ENCODE measurements at places on chromosomes 1 and 21.
A peak's percentile ranks its signal among the peaks of the same experiment; 100 is the strongest.

DNA sequence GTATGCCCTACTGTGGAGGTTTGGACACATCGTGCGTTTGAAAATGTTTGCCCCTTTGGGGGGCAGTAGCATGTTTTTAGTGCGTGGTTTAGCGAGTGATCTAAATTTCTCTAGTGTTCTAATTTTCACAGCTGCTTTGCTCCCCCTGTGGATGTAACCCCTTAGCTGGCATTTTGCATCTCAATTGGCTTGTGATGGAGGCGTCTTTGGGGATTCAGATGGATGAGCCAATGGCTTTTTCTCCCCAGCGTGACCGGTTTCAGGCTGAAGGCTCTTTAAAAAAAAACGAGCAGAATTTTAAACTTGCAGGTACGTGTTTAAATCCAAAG, 836 bp downstream of the CDC7 start:
- no peak for DNase-seq

- DNase-seq = no peak
Observed at GRCh38 chr21:33169359-33169758, 60.4 kb upstream of the IFNAR2 start.

GRCh38 chr1:210822932-210823331, 311.0 kb downstream of the KCNH1 start:
- DNase-seq = no peak

- DNase-seq = no peak
Observed at GRCh38 chr1:187646536-187647107, 817.9 kb downstream of the PLA2G4A start.

DNA sequence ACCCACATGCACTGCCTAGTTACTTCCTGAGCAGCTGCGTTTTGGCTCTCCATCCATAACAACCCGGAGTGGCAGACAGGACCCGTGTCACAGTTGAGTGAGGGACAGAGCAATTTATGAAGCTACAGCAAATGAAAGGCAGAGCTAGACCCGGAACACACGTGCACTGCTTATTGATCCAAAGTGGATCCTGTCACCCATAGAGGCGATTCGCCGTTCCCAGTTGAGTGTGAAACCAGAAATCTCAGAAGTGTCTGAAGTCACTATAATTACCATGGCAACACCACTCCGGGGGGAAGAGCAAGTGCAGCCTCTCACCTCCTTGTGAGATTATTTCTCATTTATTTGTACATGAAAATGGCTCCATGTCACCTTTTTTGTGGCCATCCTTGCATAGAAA, 365.2 kb downstream of the DSCAM start:
- DNase-seq = no peak

DNA sequence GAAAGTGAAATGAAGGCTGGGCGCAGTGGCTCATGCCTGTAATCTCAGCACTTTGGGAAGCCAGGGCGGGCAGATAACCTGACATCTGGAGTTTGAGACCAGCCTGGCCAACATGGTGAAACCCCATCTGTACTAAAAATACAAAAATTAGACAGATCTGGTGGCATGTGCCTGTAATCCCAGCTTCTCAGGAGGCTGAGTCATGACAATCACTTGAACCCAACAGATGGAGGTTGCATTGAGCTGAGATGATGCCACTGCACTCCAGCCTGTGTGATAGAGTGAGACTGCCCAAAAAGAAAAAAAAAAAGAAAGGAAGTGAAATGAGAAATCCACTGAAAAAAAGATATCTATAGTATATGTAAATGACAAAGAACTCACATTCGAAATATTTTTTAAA, 439.9 kb downstream of the DISC1 start:
- DNase-seq = no peak

GRCh38 chr1:236181059-236181458, 38.7 kb downstream of the GPR137B start:
- no peak for DNase-seq

- DNase-seq = no peak
Observed at GRCh38 chr1:3040004-3040403, 18.7 kb downstream of the ACTRT2 start.

GRCh38 chr1:235057385-235058306, 71.0 kb downstream of the TOMM20 start:
- DNase-seq = no peak

- DNase-seq = no peak
Observed at GRCh38 chr1:42567038-42567437, 91.2 kb upstream of the PPIH start.

DNA sequence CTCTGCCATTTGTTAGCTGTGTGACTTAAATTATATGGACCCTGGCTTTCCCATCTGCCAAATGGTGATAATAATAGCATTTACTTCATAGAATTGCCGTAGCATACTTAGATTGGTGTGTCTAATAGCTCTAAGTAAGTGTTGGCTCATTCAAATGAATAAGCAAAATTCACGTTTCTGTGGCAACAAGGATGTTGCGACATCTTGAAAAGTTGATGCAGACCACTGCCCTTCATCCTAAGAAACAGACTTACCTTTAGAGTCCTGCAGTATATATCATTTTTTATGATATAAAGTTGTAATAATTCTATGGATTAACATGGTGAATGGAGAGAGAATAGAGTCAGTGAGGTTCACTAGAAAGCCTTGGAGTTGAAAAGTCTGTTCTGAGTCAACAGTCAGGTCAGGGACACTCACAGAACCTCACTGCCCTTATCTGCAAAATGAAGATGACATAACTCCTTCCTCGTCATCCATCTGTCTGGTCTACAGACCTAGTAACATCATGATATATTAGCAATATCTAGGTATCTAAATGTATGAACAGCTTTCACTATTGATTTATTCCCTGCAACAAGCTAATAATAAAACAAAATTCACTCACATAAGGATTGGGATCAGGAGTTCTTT, 167.3 kb upstream of the C8B start:
- DNase-seq = no peak

DNA sequence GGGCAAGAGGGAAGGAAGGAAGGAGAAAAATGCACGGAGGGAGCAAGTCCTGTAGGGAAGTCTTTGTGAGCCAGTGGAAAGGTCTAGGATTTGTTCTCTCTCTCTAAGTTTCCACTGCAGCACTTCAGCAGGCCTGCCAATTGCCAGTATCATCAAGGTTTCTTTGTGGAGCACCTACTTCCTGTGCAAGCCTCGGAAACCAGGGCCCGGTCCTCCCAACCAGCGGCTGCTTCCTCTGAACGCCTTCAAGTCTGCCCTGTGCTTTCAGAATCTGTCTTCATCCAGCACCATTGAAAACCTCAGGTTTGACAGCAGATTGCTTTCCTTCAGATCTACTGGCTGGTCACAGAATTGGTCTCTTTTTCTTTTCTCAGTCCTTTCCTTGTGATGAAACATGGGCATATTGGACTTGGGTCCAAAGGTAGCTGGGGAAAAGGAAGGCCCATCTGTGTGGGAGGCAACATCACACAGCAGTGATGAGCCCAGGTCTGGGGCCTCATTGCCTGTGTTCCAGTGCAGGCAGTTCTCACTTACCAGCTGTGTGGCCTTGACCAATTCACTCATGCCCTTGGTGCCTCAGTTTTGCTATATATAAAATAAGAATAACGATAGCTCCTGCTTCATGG, 144.5 kb downstream of the SEC16B start:
- no peak for DNase-seq

DNA sequence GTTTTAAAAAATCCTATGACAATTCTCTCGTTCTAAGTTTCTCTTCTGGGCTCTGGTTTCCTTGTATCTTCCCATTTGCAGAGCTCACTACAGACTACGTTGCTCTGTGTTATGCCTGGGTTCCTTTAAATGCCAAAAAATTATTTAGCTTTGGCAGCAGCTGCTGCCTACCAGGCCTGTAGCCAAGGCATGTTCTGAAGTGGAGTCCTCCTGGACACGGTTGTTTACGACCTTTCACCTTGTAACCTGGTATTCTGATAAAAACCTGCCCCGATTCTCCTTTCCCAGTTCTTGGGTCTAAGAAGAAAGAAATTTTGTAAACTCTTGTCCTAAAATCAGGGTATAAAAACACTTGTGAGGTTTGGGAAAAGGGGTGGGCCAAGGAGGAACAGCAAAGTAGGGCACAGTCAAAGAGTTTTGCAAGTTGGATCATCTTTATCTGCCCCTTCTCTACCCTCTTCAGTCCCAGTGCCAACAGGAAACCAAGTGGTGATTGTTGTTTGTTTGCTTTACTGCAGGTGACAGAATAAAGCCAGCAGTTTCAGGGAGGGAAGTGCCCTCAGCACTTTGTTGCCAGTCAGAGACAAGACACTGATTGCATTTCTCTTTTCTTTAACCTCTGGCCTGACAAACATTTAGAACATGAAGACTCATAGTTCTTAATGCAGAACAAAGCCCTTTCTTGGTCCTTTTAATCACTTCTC, 3.1 kb upstream of the TXNIP start:
- peak; percentile 54 for DNase-seq

DNA sequence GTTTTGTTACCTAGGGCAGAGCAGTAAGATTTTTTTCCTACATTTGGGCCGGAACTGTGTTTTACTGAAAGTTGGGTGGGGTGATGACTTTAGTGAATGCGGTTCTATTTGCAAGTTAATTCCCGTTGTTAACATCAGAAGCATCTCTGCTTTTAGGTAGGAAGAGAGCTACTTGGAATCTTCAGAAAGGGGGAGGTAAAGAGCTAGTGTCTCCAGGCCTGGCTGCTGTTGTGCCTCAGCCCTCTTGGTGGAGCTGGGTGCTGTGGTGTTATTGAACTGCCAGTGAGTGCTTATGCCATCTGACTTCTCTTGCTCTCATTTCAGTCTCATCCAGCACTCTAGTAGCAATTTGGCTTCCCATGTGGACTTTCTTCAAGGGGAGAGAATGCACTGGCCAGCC, 3.4 kb downstream of the KDM4A start:
- DNase-seq = no peak

- DNase-seq = no peak
Observed at GRCh38 chr1:238254935-238255334, 364.2 kb upstream of the ZP4 start.

DNA sequence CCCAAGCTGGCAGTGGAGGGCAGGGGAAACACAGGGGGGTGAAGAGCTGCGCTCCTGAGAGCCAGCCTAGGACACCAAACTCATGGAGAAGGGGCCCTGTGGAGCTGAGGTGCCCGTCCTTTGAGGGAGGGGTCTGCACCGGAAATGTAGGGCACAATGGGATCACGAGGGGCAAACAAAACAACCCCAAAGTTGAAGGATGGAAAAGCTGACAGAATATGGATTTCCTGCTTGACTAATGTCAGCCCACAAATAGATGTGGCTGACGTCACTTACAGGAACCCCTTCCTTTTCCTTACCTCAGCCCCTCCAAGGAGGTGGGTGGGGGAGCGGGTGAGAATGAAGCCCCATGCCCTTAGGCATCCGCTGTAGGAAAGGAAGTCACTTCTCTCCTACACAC, 110.9 kb downstream of the KCNN3 start:
- peak; percentile 10 for DNase-seq

DNA sequence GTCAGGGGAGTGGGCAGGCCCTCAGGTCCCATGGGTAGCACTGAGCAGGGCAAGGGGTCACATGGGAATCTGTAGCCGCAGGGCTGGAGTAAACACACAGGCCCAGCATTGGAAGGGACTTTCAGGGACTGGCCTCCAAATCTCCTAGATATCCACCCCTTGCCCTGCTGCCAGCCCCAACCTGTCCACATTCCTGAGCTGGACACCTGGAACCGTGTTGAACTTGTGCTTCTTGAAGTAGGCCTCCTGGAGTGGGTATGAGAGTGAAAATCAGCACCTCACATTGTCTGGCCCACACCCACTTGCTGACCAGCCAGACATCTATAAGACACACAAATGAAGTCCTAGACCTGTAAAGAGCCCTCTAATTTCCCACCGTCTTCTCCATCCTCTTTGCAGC, 7.7 kb downstream of the POMGNT1 start:
- no peak for DNase-seq

DNA sequence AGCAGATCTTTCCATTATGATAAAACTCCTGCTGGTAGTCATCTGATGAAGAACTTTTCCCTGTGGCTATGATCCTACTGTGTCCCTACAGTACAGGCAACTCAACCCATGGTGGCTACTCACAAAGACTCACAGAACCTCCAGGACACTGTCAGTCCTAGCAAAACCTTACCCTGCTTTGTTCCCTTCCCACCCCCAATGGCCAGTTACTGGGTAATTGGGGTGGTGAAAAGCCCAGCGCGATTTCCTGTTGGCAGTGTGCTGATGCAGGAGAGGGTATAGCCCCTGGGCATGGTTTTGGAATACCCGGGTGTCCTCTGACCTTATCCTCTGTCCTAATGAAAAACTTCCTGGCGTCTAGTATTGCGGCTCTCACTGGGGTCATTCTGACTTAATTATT, 533 bp upstream of the RGL1 start:
- DNase-seq = no peak

GRCh38 chr1:199079994-199080393, 441.2 kb downstream of the PTPRC start:
- no peak for DNase-seq

DNA sequence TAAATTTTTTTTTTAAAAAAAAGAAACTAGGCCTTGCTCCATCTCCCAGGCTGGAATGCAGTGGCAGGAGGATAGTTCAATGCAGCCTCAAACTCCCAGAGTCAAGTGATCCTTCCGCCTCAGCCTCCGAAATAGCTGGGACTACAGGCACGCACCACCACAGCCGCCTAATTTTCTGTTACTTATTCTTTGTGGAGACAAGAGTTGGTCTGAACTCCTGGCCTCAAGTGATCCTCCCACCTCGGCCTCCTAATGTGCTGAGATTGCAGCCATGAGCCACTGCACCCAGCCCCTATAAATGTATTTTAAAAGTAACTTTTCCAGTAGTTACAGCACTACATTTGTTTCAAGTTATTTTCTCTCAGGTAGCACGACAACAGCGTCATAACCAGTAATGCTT, 2.3 kb downstream of the BRWD1 start:
- DNase-seq = no peak

- DNase-seq = no peak
Observed at GRCh38 chr1:61213245-61214011, 131.1 kb downstream of the NFIA start.

GRCh38 chr1:232695621-232696385, 65.9 kb upstream of the SIPA1L2 start:
- no peak for DNase-seq

DNA sequence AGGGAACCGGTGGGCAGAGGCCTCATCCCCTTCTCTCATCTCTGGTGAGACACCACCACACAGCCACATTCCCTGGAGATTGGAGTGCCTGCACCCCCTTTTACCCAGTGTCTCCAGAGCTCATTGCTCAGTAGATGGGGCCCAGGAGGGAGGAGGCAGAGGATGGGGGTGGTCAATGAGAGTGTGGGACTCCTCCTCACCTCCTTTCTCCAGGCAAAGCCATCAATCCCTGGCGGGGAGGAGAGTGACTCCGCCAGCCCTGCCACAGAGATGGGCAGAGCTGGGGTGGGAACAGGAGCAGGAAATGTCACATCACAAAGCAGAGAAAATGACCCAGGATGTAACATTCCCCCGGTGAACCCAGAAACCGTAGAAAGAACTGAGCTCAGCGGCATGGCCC, 117.2 kb downstream of the MATN1 start:
- no peak for DNase-seq
